ENCODE measurements at places on chromosomes 3 and 15. TPM values are rescaled to one million over a fixed set of nuclear protein-coding genes. Genes with fewer than 3 reads are reported as not detected.

The CCNB2 gene
- 40.9 TPM for total RNA-seq

The KLHL6 gene
- 0.12 TPM for total RNA-seq

The FAM174B gene
- total RNA-seq = 33.4 TPM

DNA sequence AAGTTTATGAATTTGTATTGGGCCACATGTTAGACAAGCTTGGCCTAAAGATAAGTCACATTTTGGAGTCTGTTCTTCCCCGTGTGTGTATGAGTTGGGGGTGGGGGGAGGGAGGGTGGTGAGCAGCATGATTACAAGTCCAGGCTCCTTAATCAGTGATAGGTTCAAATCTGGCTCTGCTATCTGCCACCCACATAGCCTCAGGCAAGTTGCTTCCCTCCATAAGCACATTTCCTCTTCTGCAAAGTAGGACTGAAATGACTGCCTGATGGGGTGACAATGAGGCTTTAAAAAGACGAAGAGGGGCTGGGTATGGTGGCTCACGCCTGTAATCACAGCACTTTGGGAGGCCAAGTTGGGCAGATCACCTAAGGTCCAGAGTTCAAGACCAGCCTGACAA is 1.1 kb upstream of the SPATA12 start:
- DNase-seq = no peak

GRCh38 chr3:23481011-23481615 is 278.0 kb downstream of the UBE2E2 start:
- no peak for DNase-seq

- no peak for DNase-seq
Measured at GRCh38 chr3:73540969-73541740, 83.6 kb downstream of the PDZRN3 start.

GRCh38 chr3:129007792-129008191 is 6.7 kb downstream of the EFCC1 start:
- DNase-seq = no peak

- no peak for DNase-seq
Measured at GRCh38 chr3:188316021-188316722, 162.2 kb downstream of the LPP start.

DNA sequence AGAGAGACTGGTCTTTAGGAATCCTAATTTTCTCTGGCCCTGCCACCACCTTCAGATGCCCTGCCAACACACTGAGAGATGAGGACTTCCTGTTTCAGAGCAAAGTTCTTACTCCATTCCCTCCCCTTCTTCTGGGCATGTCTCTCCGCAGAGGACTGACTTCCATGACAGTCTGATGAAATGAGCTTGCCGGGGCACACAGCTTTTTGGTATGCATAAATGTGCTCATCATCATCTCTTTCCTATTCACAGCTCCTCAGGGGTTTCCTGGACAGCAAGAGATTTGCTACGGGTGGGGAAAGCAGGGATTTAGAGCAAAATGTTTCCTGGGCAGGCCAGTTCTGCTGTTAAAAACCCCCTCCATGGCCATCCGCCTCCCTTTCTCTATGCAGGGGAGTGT is 27.6 kb upstream of the SEMA6D start:
- DNase-seq = no peak
